NCI-H1694 treated with DMSO at 0.1 percent for 48 hours (cell line): ENCODE measurements at places on chromosomes 2 and 18.

- no peak for DNase-seq
Measured at GRCh38 chr18:7470101-7470500, 97.0 kb upstream of the PTPRM start.

GRCh38 chr2:68715353-68716041, 19.1 kb upstream of the ARHGAP25 start:
- peak; percentile 57 for DNase-seq

DNA sequence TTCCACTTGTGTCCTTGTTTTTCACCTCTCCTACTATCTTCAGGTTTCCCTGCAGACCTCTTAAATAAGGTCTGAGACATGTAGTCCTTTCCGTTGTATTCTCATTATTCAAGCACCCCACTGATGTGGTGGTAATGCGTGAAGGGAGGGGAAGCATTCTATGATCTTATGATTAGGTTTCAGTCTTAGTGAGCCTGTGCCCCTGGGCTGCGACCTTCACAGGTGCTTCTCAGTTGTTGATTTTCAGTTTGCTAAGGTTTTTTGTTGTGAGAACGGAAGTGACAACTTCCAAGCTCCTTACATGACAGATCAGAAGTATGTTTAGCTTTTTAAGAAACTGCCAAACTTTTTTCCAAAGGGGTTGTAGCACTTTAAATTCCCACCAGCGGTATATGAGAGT, 41.3 kb downstream of the VPS54 start:
- DNase-seq, result no peak

GRCh38 chr2:236866542-236867340, 218.9 kb upstream of the COPS8 start:
- DNase-seq, result no peak

DNA sequence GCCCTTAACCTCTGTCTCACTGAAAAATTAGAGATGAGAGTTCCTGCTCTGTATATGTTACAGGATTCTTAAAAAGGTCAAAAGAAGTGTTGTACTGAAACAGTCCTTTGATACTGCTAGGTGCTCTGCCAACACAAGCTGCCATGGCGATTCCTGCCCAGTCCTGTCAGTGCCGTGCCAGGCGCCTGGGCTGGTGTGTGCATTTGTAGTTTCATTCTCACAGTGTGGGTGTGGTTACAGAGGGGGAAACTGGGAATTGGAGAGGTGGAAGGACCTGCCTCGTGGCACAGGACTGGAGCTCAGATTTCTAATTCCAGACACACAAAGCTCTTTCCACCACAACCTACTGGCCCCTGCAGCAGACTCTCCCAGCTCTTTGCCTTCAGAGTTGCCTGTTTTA, 122.3 kb upstream of the RAB6C start:
- DNase-seq, result no peak

DNA sequence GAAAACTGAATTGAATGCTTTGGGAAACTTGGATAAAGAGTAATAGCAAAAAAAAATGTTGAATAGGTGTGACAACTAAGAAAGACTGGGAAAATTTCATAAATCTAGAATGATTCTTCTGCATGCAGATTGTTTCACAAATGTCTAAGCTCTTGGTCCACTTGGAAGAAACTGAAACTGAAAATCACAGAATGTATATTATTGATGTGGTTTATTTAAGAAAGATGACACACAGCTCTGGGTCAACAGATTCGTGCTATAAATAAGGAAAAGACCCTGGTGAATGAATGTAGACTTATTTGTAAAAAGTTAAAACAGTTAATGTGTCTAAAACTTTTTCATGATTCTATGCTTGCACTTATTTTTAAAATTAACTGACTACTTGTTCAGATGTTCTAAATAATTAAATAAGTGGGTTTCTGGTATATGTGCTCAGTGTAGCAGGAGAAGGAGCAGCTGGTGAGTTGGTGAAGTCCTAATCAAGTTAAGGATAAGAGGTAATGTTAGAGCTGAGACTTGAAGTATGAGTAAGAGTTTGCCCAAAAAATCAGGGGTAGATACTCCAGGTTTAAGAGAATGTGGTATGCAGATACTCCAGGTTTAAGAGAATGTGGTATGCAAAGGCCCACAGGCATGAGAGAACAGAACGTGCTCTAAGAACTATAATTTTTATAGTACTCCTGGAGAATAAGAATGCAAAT, 24.5 kb downstream of the UGP2 start:
- no peak for DNase-seq

DNA sequence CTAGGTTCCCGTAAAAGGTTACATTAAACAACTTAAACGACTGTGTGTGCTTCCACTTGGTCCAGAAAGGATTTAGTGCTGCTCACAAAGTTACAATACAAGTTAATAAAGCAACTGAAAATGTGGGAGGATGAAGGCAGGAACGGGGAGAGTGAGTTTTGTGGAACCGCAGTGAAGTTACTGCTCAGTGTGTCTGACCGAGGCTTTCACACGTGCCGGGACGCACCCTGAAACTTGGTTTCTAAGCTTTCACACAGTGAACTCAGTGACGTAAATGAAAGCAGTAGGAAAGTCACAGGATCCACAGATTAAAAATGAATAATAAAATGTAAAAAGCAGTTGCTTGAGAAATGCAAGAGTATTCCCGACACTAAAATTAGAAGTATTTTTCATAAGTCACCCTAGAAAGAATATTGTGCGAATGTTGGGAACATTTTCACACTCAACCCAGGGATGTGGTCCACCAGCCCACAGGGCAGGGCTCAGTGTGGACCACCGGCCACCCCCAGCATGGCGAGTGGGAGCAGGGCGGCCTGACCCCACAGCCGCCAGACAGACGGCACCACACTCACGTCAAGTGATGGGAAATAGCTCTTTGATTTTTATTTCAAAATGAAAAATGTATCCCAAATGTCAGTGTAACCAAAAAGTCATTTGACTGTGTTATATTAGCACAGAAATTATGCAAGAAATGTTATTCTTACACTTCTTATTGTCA, 32.6 kb upstream of the CHMP1B start:
- DNase-seq, result no peak

DNA sequence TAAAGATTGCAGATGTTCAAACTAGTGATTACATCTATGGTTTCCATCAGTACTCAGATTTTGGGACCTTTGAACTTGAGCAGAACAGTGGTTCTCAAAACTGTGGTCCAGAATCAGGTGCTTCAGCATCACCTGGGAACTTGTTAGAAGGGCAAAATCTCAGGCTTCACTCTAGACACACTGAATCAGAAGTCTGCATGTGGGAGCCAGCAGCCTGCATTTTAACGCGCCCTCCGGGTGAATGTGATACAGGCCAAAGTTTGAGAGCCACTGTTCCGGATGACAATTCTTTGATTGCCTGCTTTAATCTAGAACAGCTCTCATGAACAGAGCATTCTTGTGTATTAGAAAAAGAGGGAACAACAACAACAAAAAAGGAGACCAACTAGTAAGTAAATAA, 261.7 kb downstream of the GPD2 start:
- no peak for DNase-seq

GRCh38 chr2:44245083-44245861, 30.0 kb upstream of the SLC3A1 start:
- no peak for DNase-seq

DNA sequence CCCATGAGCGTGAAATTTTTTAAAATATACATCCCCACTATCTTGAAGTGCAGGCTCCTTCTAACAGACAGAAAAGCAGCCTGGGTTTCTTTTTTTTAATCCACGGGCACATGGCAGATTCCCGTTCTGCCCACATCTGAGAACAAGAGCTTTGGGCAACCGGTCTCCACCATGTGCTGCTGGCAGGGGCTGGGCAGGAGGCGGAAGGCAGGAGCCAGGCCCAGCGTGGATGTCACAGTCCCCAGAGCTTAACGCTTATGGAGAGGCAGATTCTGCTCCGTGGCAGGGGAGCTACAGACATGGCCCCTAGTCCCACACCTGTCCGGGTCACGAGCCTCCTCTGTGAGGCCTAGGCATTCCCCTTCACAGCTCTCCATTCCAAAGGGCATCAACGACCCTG, 503.0 kb upstream of the MYT1L start:
- no peak for DNase-seq

DNA sequence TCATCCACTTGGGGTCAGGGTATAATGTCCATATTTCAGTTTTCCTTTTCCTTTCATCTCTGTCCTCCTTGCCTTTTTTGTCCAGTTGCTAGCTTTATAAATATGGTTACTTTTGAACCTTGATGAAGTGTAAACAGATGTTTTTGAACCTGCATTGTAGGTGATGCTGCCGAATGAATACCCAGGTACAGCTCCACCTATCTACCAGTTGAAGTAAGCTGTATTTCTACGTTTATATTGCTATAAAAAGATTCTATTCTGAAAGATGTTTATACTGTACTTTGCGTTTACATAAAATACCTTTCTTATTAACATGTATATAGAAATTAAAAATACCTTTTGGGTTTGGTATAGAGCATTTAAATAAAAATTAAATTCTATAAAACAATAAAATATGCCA, 2.2 kb downstream of the IMPACT start:
- DNase-seq, result no peak

DNA sequence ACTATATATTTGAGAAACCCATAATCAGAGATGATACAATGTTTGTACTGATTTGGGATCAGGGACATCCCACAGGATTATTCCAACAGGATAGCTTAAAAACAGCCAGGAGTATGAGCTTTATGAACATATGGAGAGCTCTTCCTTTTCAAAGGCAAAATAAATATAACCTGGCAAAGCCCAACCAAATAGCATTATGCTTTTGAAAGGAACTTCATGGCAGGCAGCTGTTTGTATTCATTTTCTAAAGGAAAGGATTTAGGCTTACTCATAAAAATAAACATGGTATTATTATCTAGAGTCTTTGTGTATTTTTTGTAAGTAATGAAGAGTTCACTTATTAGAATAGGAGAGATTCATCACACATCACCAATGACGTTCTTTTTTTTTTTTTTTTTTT, 44.4 kb downstream of the CCDC195 start:
- peak; percentile 82 for DNase-seq

DNA sequence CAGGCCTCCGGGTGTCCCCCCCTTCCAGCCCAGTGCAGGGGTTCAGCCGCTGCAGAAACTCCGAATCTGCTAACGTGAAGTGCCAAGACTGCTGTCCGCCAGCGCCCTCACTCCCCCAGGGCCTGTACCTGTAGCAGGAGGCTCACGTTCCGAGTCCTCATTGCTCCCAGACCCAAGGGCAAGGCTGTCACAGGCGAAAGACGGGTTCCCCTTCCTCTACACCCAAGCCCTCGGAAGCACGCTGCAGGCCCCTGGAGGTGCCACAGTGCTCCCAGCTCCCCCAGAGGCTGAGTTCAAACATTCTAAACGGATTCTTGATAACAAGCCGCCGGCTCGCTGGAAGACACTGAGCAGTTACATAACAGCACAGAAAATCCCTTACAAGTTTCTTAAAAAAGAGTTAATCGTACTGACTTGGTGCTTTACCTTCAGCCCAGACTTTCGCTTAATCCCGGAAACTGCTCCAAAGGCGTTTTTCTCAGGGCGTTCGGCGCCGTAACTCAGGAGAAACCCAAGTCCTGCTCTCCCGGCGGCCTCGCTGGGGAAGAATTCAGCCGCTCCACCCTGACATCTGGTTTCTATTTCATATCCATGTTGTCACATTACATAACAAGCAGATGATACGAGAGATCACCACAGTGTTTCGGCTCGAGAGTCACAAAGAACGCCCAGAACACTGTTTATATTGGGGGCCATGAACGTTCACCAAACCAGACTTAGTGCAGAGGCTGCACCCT, 92.0 kb downstream of the HDAC4 start:
- DNase-seq, result no peak

GRCh38 chr2:59096973-59097372, 855.8 kb upstream of the FANCL start:
- DNase-seq, result no peak

- DNase-seq, result no peak
Measured at GRCh38 chr2:186664385-186665043, 29.3 kb upstream of the FAM171B start.

DNA sequence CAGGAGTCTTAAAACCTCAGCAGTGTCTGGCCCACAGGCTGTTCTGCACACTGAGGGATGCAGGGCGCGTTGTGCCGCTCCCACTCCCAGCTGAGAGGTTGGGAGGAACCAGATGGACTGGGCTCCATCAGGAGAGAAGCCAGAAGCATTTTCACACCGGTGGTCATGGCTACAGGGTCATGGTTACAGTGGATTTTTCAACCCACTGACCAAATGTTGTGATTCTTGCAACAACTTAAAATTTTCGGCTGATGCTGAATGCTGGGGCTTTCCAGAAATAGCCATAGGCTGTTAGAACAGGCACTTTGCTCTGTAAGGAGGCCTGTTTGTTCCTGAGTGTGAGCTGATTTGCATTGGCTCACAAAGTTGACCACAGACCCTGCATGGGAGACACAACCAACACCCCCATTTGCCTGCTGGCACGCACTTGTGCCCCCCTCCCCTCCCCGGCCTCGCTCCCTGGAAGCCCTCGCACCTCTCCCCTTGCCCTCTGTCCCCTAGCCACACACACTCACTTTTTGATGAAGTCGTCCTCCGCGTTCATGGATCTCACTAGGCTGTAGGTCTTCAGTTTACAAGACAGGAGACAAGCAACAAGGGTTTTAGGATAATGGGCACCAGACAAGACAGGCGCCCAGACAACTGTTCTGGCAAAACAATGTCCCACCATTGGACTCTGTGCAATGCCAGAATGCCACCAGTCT, 3.4 kb downstream of the LPIN1 start:
- DNase-seq, result no peak

GRCh38 chr2:120531365-120531764, 185.4 kb downstream of the INHBB start:
- DNase-seq, result no peak

GRCh38 chr2:163389838-163390237, 346.0 kb downstream of the FIGN start:
- DNase-seq, result no peak

- DNase-seq, result no peak
Measured at GRCh38 chr2:142681952-142682351, 195.5 kb upstream of the KYNU start.

DNA sequence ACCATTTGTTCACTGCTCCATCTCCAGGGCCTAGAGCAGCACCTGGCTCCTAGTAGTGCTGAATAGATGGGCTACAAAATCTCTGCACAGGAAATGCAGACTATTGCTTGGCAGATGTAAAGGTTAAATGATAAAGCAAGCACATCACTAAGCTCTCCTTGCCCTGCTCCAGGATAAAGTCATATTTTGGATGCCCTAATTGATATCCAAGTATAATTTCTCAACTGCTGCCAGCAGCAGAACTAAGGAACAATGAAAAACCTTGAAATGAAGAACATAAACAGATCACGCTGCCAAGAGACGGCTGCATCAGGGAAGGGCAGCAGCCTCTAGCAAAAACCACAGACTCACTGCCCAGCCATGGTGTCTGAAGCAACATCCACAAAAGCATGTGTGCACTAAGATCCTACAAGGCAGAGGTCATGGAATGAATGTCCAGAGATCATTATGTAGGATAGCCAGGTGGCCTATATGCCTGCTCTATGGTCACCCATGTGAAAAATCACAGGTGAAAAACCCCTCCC, 134.7 kb downstream of the TMEM163 start:
- DNase-seq, result no peak

GRCh38 chr2:68832233-68832869, 38.8 kb downstream of the BMP10 start:
- no peak for DNase-seq

- no peak for DNase-seq
Measured at GRCh38 chr2:43412114-43412753, 183.6 kb downstream of the THADA start.

GRCh38 chr2:223901854-223902253, 43.3 kb downstream of the WDFY1 start:
- no peak for DNase-seq
